Stimulated activated CD4-positive, alpha-beta T cell treated with anti-CD3 and anti-CD28 coated beads, Interleukin-1b, Interleukin-23, amount 100 ng/mL, for 24 hours (primary cell): ENCODE measurements at places on chromosomes 7 and 10.

DNA sequence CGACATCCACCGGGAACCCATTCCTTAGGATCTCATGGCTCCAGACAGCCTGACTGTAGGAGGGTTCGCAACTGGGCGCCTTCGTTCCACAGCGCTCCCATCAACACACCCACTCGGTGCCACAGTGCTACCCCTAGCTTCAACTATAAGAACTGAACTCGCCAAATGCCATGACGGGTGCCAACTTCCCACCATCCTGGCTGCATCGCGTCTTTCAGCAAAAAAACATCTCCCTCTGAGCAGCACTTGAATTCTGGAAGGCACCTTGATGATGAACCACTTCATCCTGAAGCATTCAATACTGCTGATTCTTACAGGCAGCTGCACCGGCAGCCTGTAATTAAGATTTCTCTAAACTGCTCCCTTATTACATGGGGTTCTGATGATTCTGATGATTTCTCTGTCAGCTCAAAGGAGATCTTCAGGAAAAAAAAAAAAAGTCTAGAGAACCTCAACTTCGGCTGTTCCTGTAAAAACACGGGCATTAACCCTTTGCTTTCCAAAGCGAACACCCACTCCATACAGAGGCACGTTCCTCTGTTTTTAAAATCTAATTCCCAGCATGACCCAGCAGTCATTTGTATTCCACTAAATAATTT, 1.3 kb downstream of the CYTH3 start:
- DNase-seq, result peak; percentile 15

DNA sequence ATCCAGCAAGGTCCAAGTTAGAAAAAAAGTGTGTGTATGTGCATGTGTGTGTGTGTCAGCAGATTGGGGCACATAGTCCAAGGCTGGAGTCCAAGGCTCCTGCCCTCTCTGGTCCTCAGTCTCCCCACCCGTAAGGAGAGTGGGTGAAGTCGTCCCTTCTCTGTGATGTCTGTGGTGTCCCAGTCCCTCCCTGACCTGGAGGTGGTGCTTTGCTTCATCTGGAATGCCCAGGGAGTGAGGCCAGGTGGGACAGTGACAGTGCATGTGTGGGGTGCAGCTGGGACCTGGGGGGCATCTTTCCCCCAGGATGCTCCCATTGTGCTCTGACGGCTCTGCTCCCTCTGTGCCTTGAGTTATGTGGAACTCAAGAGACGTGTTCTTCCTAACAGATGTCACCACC, 18.0 kb downstream of the AQP1 start:
- no peak for DNase-seq

- no peak for DNase-seq
Measured at GRCh38 chr7:37765872-37766525, 82.4 kb upstream of the NME8 start.

- no peak for DNase-seq
Measured at GRCh38 chr10:109880886-109881768, 42.2 kb downstream of the XPNPEP1 start.

GRCh38 chr10:69465457-69466157, 14.3 kb downstream of the TSPAN15 start:
- no peak for DNase-seq

- DNase-seq, result no peak
Measured at GRCh38 chr10:59258890-59259289, 82.4 kb downstream of the PHYHIPL start.

GRCh38 chr7:120186688-120187087, 86.3 kb upstream of the KCND2 start:
- no peak for DNase-seq

DNA sequence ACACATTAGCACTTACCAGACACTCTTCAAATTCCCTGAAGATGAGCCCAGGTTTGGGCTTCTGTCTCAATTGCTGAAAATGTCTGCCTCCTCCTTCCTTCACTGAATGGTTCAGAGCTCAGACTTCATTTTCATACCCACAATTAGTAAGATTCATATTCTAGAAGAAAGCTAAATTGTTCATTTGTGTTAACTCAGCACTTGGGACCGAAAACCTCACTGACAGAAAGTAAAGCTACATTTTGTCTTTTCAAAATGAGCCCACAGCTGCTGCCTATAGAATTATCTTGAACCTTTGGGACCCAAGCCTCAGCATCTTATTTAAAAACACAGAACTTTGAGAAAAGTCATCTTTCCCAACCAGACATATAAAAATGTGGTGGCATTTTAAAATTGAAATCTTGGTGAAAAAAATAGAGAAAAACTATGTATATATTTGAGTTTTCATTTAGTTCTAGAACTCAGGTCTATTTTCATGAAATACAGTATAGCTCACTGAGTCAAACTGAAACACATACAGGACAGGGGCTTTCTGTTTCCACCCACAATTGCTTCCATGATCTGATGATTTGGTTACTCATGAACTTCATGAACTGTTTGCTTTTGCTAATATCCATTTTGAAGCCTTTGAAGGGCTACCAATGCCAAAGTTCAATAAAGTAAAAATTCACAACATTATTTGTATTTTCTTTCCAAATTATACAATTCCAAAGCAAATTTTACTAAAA, 119.1 kb upstream of the PFKP start:
- DNase-seq, result no peak

- no peak for DNase-seq
Measured at GRCh38 chr10:69492746-69493462, 41.6 kb downstream of the TSPAN15 start.

DNA sequence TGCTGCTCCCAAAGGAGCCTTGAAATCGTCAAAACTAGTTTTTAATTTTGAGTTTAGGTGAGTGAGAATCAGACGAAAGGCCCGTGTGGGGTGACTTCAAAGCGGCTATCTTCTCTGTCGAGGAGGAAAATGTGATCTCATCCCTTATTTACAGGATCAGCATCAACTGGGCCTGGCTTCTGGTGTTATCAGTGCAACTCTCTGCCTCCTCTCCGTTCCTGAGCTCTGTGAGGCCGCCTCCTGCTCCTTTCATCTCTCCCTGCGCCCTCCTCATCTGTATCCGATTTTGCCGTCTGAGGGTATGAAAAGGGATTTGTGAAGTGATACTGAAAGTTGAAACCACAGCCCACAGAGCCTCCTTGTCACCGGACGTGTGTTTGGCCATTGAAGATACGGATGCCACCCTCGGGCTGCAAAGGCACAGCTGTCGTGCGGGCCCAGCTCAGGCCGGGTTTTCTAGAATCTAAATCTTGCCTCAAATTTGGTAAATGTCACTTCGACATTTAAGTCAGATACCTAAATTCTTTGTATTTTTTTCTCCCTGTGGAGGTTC, 408.7 kb upstream of the ADARB2 start:
- no peak for DNase-seq

GRCh38 chr7:57182031-57182430, 49.8 kb upstream of the ZNF479 start:
- DNase-seq, result no peak

- DNase-seq, result no peak
Measured at GRCh38 chr10:35611750-35612149, 6.6 kb downstream of the GJD4 start.

- DNase-seq, result no peak
Measured at GRCh38 chr10:59536167-59537014, 173.3 kb downstream of the SLC16A9 start.

- no peak for DNase-seq
Measured at GRCh38 chr10:129467359-129468064, 471 bp downstream of the MGMT start.

DNA sequence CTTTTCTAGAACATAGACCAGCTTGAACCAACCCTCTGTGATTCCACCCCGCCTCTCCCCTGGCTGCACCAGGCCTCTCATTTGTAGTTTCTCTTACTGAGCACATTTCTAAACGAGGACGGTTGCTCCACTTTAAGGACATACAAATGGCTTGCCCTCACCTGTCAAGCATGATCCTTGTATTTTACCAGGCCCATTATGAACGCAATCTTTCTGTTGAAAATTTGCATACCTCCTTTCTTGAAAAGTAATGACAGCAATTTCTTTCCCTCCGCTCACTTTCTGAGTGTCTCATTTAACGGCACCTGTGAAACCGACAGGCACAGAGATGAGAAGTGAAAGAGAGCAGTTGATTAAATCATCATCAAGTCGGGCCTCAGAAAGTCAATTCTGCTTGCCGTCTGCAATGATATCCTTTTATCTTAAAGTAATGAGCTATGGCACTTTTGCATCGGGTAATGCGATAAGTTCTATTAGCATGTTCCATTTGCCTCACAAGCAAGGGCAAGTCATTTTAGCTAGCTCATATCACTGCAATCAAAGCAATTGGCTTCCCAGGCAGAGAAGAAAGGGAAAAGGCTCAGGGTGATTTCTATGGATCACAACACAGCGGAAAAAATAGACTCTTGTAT, 705.6 kb upstream of the GALNT17 start:
- DNase-seq, result no peak

- DNase-seq, result no peak
Measured at GRCh38 chr10:28314211-28314610, 11.3 kb upstream of the MPP7 start.

- DNase-seq, result no peak
Measured at GRCh38 chr7:20399521-20399920, 68.8 kb downstream of the ITGB8 start.

DNA sequence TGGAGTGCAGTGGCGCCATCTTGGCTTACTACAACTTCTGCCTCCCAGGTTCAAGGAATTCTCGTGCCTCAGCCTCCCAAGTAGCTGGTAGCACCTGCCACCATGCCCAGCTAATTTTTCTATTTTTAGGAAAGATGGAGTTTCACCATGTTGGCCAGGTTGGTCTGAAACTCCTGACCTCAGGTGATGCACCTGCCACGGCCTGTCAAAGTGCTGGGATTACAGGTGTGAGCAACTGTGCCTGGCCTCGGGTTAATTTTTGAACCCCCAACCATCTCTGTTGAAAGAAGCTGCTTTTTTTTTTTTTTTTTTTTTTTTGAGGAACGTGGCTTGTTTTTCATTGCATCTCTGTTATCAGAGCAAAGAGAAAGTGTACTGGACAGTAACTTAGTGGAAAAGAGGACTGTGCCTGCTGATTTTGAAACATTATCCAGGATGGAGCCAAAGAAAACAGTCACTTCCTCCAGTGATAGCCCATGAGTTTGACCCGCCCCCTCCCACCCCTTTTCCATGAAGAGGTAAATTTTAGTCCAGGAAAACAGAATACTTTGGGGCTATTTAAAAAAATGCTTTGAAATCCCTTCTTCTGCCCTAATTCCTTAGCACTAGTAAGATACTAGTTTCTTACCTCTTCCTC, 38.3 kb downstream of the WBP1L start:
- no peak for DNase-seq

GRCh38 chr10:22646388-22646853, 68.0 kb downstream of the PIP4K2A start:
- DNase-seq, result no peak

DNA sequence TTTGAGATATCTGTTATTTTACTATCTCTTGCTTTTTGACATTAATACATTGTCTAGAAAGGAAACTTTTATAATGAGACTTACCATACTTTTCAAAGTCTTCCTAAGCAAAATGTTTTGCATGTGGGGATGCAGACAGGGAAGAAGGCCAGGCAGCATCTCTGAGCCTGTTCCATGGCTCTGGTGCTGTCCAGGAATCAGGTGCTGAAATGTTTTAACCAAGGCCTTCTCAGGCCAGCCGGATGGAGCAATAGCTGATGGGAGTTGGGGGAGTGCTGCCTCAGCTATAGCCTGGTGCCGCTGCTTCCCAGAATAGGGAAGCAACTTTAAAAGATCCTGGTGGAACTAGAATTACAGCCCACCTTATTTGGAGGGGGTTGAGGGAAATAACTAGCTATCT, 38.5 kb downstream of the CRTAC1 start:
- no peak for DNase-seq
